ENCODE measurements at places on chromosomes 2 and 18.

DNA sequence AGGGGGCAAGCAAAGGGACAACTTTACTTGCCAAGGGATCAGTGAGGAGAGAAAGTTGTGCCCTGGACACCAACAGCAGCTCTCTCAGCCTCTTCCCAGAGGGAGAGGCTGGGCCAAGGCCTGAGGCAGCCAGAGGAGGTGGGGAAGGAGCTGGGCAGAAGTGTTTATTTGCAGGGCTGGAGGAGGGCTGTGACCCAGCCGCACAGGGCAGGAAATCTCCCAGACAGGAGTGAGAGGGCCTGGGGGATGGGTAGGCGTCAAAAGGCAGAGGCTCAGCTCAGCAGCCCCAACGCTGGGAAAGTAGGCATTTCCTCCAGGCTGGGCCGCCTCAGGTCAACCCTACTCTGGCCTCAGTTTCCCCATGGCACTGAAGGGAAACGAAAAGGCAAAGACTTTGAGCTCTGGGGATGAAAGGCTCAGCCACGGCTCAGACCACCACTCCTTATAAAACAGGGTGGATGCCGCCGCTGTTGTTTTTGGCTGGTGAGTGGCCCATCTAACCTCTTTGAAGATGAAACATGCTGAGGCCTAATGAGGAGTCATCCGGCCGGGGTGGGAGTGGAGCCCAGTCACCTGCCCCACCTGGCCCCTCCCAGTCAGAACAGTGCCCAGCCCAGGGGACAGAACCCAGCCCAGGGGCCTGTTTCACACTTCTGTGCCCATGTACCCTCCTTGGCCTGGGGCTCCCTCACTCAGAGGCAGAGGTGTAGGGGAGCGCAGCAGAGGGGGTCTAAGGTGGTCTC is 21.9 kb upstream of the SEMA4C start:
- no peak for DNase-seq

- DNase-seq = no peak
These were observed 158.0 kb downstream of the INHBB start for GRCh38 chr2:120503793-120504571.

- DNase-seq = no peak
These were observed 21.1 kb downstream of the NFE2L2 start for GRCh38 chr2:177243476-177243875.

- no peak for DNase-seq
These were observed 201.4 kb downstream of the NYAP2 start for GRCh38 chr2:225600865-225601264.

- DNase-seq = no peak
These were observed 1397.6 kb upstream of the DDX18 start for GRCh38 chr2:116416731-116417377.

DNA sequence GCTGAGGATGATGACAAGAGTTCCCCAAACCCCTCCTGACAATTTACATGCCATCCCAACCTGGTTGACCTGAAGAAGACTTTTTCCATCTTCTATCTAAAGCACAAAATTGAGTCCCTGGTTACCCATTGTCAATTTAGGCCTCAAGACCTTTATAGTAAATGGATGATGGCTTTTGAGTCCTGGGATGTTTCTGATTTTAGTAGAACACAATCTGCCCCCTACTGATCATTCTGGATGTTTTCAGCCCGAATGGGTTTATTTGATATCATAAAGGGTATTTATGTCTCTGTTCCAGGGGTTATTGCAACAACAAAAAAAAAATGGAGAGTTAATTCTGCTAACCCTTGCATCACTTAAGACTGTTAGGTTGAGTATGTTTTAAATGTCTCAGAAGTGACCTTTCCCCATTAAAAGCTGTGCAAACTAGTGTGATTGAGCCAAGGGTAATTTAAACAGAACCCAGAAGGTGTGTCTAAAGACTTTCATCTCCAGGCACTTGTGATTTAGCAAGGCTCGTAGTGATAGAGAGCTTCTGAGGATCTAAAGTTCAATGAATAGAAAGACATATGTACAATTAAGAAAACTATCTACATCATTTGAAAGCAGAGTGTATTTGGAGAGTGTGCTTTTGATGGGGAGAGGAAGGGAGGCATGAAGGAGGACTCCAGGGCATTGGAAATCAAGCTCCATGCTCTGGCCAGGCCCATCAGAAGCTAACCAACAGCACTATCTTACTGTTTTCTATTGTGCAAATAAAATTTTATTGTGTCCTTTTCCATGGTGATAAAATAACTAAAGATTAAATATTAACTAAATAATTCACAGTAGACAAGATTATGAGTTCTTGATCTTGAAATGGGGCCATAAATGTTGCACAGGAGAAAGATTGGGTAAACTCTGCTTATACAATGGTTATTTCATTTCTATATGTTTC is 96.6 kb upstream of the NOSTRIN start:
- DNase-seq = no peak

DNA sequence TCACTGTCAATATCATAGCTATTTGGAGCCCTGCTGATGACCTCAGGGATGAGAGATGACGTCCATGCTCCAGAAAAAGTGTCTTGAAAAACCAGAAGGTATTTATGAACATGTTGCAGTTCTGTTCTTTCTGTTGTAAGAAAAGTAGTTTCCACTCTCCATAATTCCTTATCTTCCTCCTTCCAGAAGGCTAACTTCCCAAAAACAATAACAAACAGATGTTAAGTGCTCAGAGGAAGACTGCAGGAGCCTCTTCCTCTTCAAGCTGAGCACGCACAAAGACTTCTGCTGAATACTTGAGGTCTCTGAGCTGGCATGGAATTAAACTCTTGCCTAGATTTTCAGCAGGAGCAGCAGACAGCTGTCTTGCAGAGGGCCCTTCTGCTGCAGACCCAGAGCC is 434.5 kb upstream of the KLHL29 start:
- DNase-seq = no peak

DNA sequence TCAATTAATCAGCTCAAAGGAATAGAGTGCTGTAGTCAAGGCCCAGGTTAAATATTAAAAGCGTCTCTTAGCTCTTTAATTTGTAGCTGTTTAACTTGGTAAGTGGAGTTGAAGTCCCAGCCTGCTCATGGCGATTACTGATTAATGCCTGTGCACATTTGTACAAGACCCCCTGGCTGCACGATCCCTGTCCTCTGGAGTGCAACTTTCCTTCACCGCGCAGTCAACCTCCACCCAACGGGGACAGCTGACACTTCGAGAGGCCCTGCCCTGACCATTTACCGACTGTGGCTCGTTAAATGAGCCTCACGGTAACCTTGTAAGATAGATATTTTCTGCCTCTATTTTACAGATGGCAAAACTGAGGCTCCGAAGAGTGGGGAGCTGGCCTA is 5.5 kb upstream of the CYS1 start:
- no peak for DNase-seq

- DNase-seq = no peak
These were observed 71.9 kb upstream of the SLC16A14 start for GRCh38 chr2:230140667-230141066.

DNA sequence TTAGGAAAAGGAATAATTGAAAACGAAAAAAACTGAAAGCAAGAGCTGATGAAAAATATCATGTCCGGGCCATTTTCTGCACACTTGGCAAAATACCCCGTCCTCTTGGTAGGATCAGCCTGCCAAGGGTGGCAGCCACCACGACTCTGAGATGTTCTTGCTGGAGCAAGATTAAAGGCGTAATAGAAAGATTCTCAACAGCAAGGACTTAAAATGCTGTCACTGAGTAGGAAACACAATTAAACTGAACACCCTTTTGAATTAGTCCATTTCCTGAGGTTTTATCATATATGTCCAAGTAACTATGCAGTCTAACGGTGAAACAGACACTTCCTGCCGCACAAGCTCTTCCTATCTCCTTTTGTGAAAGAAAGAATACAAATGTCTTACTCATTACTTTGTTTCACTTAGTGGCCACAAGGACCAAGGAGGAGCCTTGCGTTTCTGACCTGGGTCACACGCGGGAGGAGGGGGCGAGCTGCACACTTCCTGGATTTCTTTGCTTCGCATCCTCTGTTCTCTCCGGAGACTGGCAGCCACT is 222.7 kb downstream of the PIEZO2 start:
- peak; percentile 71 for DNase-seq

GRCh38 chr2:231037731-231038482 is 584 bp downstream of the C2orf72 start:
- DNase-seq = no peak

DNA sequence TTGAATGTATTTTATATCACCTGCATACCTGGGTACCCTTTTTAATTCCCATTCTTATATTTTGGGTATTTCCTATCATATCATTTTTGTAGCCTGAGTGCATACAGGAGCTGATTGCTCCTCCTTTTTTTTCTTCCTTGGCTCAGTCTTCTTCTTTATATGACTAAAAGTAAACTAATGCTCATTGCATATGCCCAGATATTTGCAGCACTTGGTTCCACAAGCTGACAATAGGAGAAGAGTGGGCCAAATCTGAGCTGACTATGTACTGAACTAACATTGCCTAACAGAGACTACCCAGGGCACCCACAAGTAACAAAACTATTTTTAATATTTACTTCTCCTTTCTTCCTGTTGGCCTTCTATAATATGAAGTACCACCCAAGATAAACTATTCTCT is 131.7 kb upstream of the SPOPL start:
- DNase-seq = no peak

Data from femur (tissue), 1 donor.